Stimulated activated CD8-positive, alpha-beta memory T cell treated with anti-CD3 and anti-CD28 coated beads, Interleukin-2, amount 100 ng/mL, for 1 hour (primary cell): ENCODE measurements at places on chromosomes 5 and 9.

DNA sequence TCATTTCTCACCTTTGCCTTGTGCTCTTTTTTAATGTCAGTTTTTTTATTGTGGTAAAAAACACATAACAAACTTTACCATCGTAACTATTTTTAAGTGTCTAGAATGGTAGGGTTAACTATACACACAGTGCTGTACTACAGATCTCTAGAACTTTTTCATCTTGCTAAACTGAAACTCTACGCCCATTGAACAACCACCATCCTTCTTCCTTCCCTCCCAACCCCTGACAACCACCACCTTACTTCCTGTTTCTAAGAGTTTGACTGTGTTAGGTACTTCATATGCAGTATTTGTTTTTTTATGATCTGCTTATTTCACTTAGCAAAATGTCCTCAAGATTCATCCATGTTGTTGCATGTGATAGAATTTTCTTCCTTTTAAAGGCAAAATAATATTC lies 54.9 kb downstream of the PSAT1 start:
- DNase-seq = no peak

DNA sequence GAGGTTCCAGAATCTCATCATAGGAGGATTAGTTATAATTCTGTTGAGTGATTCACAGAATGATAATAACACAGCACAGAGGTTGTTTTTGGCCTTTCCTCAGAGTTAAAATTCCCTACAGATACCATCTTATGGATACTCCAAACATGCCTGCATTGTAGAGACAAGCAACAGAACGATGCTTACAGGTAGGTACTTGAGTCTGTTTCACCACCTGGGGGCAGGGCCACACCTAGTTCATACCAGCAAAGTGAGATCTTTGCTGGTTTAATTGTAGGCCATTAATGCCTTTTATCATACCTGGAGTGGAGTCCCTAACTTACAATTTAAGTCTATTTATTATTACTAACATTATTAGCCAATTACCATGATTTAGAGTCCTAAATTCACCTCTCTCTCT lies 416.5 kb upstream of the TLE4 start:
- no peak for DNase-seq

DNA sequence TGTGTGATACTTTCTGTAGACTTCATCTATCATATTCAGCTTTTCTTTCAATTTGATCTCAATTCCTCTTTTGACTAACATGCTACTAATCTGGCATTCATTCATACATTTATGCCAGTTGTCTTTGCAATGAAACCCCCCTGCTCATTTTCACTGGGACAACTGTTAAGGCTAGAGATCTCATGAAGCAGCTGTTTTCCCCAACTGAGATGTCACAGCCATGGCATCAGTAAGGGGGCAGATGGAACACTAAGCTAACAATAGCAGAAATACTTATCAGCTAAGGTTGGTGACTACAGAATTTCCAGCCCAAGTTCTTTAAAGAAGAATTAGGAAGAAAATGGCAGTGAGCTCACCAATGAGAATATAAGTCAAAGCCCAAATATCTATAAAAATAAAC lies 9.4 kb downstream of the TMED7 start:
- DNase-seq = no peak

- no peak for DNase-seq
These were observed 12.7 kb downstream of the FAT2 start for GRCh38 chr5:151578326-151579025.
